Small intestine (tissue), 16 donors: ENCODE measurements at places on chromosomes 2 and 18. TPM values are rescaled to one million over a fixed set of nuclear protein-coding genes. Genes with fewer than 3 reads are reported as not detected.

Gene CAPN13
- polyA plus RNA-seq, result 85.9 TPM

Gene NT5DC4
- polyA plus RNA-seq, result 0.04 TPM

- H3K27me3 ChIP-seq, result no peaks in the 10 kb centered on the region
- no peak for DNase-seq
- no peaks in the 10 kb centered on the region for H3K36me3 ChIP-seq
- no peak overlapping the region for H3K27ac ChIP-seq
Observed at GRCh38 chr2:135010200-135010942, 36.9 kb downstream of the MAP3K19 start.

GRCh38 chr2:80113399-80113798 is 191.2 kb downstream of the LRRTM1 start:
- no peak overlapping the region for H3K27ac ChIP-seq
- no peak for DNase-seq
- no peaks in the 10 kb centered on the region for H3K36me3 ChIP-seq
- H3K27me3 ChIP-seq, result no peaks in the 10 kb centered on the region

DNA sequence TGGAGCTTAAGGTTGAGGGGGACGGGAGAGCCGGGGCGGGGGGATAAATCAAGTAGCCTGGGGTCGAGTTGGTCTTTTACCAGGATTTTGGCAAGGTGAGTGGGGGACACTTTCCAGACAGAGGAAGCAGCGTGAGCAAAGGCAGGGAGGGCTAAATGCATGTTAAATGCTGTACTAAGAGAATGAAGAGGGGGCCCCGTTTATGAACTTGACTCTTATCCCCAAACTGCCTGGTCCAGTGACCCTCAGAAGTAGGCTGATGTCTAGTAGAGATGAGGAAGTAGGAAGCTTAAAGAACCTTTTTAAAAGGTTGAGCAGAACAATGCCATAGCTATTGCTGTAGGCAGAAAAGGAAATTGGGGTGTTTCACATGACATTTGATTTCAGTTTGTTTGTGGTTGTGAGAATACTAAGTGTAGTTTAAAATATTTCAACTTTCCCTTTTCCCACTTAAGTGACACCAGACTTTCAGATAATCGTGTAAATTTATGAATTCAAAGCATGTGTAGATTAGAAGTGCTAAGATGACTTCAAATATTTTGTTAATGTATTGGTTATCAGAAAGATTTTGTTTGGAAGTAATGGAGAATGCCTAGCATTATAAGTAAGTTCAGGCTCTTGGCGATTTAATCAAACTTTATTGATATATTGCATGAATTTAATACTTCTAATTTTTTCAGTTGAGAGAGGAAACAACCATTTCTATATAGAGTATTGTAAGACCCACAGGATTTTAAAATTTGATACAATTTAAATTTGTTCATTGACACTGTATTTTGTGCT is 1.8 kb downstream of the REL start:
- peak; percentile 43 for DNase-seq
- peak overlapping the region; percentile 100 for H3K4me3 ChIP-seq
- peak overlapping the region; percentile 99 for H3K27ac ChIP-seq
- H3K36me3 ChIP-seq, result no peaks in the 10 kb centered on the region
- H3K27me3 ChIP-seq, result no peaks in the 10 kb centered on the region

DNA sequence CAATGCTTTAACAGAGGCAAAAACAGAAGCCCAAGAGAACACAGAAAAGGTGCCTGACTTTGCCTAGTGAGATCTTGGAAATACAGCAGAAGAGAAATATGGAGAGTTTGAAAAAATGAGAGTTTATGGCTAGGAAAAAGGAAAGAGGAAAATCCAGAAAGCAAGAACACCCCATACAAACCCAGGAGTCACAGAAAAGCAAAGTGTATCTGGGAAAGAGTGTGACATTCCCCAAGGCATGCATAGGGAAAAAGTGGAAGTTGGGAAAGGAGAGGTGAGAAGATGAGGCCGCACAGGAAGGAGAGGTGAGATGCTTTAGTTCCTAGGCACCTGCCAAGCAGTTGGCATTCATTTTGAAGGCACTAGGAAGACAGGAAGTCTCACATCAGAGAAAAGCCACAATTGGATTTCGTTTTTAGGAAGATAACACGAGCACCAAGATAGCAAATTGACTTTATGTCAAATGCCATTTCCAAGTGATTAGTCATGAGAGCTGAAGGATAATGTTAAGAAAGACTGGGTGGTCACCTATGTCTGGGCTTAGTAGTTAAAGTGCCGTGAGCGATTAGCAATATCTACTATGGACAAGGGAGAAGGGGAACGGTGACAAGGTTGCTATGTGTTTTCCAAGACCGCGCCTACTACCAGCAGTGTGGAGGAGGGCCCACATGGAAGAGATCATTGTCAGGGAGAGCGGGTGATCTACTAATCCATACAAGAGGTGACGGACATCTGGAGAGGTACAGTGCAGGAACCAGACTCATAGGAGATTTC is 224.1 kb upstream of the PARD3B start:
- no peaks in the 10 kb centered on the region for H3K4me1 ChIP-seq
- H3K27me3 ChIP-seq, result no peaks in the 10 kb centered on the region
- H3K36me3 ChIP-seq, result no peaks in the 10 kb centered on the region
- H3K27ac ChIP-seq, result no peak overlapping the region
- DNase-seq, result no peak
- no peak overlapping the region for H3K4me3 ChIP-seq
